NK-92 treated with Interleukin-12 subunit alpha and Interleukin-12 subunit beta, amount 100 ng/mL, for 24 hours (cell line): ENCODE measurements at places on chromosomes 7 and 10.

- DNase-seq = no peak
Measured at GRCh38 chr10:44368637-44369036, 16.3 kb downstream of the CXCL12 start.

DNA sequence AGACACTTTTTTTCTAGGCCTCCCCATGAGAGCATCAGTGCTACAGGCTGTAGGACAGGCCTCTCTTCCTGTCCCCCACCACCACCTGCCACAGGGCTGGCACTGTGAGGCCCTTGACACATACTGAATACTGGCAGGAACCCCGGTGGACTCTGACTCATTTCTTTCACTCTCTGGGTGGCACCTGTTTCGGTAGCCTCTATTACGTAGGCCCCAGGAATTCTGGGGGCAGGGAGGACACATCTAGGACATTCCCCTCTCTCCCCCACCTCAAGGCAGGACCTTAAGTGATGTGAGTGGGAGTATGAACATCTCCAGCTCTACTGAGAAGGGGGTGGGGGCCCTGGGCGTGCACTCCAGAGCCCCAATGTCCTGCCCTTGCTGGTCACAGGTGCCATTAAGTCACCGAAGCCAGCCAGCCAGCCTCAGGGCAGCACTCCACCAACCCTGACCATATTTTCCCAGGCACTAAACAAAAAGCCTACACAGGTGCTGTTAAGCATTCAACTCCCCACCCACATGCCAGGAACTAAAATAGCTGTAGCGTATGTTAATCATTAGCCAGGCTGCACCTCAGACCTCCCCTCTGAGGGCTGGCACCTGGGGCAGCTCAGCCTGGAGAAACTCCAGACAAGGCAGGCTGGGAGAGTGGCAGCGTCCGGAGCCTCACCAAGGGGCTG is 8.9 kb downstream of the ANXA11 start:
- DNase-seq = peak; percentile 66

GRCh38 chr7:28686418-28686800 is 271.7 kb downstream of the TRIL start:
- DNase-seq = no peak

DNA sequence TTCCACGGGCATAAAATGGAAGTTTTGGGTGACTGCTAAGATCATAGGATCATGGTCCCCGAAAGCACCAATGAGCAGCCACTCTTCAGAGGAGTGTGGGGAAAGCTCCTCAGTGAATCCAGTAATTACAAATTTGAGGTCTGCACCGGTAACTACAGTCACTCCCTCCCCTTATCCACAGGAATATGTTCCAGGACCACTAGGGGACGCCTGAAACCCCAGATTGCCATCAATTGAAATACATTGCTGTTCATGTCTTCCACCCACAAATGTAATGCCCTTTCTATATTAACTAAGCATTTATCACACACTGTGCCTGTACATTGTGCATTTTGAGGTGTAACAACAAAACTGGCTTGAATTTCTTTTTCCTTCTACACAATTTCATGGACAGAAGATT is 447.9 kb upstream of the PFKP start:
- DNase-seq = no peak

GRCh38 chr10:6593241-6593671 is 13.2 kb upstream of the PRKCQ start:
- no peak for DNase-seq

DNA sequence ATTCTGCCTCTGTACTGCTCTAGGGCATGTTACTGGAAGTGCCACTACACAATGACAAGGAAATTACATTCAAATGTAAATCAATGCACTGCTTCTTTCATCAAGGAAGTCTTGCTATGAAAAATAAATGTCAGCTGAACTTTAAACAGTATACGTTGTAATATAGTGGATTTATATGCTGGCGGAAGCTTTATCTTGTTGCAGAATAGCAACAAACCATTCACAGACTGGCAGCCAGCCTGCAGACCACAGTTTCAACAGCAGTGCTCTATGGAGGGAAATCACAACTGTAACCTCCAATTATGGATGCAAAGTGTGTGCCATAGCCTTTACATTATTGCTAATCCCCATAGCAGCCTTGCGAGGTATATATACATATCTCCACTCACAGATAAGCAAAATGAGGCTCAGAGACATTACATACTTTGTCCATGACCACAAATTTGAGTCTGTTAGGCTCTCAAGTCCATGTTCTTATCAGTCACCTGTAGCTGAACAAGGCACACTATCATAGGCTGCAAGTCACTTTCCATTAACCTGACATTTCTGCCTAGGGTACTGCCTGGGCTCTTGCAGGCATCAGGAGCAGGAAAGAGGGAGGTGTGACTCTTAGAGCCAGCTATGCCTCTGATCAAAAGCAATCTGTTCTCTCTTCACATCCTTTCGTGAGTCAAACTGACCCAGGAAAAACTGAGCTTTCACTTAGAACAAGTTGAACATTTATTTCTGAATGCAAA is 22.6 kb downstream of the COL28A1 start:
- no peak for DNase-seq

GRCh38 chr7:140287988-140288387 is 110.3 kb downstream of the SLC37A3 start:
- no peak for DNase-seq

- no peak for DNase-seq
Measured at GRCh38 chr10:11403116-11403515, 208.3 kb downstream of the USP6NL start.

DNA sequence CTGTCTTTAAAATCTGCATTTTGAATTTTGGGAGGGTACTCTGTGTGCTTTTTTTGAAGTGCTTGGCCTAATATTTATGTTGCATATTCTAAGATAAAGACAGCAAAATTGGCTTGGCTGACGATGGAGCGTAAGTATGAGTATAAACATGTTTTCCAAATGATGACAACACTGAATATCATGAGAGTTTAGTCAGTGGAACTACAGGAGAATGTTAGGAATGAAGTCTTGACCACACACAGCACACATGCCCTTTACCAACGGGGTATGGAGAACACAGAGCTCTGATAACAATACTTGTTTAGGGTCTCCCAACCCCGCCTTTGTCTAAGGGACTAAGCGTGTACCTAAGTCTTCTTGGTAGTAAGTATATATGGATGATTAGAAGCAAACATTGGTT is 253.9 kb upstream of the FZD8 start:
- no peak for DNase-seq

DNA sequence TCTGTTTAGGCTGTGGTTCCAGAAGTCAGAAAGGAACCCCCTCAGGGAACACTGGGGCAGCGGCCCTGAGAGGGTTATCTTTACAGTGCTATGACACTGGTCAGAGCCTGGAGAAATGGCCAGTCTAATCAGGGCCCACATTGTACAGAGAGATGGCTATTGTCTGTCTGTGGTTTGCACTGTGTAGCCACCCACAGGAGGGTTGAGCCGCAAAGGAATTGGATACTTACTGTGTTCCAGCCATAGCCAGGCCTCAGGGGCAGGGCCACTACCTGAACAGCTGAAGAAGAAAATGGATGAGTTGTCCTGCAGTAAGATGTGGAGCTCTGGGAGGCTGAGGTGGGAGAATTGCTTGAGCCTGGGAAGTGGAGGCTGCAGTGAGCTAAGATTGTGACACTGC is 47.5 kb upstream of the PODXL start:
- no peak for DNase-seq

DNA sequence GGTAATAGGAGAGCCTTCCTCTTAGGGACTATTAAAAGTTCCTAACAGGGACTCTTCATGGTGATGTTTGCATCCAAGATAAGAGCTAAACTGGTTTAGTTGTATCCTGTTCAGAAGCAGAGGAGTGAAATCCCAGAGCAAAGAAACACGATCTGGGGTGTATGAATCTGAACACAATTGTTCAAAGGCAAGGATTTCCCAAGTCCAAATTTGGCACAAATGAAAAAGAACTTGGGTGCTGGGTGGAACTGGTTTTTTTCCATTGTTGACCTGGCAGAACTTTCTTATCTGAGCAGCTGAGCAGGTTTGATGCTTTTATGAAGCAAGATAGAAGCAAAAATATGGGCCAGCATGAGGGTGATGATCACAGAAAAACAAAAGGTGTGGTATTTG is 6.0 kb downstream of the AGFG2 start:
- no peak for DNase-seq

DNA sequence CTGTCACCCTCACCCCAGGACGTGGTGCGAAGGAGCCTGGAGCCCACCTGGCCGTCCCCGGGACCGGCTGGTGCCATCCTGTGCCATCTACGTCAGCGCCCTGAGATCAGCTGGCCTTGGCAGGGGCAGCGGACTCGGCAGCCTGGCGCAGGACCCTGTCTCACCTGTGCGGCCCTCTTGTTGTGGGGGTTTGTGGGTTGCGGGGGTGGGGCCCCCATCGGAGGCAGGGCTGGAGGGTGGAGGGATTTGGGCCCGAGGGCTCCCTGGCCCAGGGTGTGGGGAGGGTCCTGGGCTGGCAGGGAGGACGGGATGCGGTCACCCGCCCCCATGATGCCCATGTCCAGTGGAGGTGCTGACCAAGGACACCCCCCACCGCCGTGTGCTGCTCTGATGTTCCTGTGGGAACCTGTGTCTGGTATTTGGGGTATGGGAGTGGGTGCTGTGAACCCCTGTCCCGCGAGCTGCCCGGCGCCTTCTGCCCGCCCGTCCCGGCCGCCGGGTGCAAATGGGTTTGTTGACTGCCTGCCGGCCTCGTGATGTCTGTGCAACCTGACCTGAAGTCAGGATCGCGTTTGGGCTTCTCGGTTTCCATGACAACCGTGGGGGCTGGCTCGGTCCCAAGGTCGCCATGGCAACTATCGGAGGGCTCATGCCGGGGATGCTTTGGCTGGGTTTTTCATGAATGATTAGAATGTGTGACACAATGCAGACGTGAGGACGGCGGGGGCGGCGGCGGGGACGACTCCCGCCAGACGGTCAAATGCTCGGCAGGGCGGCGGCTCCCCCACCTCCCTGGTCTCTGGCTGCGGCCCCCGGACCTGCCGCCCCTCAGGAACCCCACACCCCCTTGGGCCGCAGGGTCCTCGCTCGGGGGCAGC is 7.3 kb downstream of the MAFK start:
- DNase-seq = no peak

DNA sequence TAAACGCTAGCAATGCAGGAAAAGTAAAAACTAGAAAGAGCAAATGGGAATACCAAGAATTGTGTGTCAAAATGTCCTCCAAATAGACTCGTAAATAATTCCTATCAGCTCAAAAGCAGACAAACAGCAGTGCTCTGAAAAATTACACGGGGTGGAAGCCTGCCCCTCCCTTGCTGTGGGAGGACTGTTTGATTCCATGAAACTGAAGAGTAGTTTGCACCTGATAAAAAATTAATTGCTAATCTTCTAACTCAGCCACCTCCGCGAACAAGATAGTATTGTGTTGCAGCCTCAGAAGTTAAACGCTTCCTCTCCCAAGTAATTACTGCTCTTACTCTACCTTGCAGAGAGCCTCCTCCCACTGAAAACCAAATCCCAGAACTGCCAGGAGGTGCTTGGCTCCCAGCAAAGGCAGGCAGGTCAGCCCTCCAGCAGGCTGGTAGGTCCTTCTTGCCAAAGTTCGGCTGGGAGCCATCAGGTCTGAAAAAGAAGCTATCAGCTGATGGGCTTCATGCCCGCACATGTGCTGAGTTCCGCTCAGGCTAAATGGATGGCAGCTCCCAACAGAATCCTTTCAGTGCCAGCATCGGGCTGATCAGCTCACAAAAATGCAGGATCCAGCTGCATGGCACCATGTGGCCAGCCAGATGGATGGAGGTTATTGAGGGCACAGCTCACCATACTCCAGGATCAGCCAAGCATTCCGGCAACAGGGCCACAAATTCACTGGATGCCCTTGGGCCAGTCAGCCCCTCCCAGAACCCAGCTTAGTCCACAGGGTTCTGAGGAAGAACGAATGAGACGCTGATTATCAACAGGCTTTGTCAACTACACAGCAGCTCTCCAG is 37.1 kb downstream of the MAD1L1 start:
- DNase-seq = no peak

- DNase-seq = no peak
Measured at GRCh38 chr10:31739711-31740110, 188.9 kb downstream of the ARHGAP12 start.

DNA sequence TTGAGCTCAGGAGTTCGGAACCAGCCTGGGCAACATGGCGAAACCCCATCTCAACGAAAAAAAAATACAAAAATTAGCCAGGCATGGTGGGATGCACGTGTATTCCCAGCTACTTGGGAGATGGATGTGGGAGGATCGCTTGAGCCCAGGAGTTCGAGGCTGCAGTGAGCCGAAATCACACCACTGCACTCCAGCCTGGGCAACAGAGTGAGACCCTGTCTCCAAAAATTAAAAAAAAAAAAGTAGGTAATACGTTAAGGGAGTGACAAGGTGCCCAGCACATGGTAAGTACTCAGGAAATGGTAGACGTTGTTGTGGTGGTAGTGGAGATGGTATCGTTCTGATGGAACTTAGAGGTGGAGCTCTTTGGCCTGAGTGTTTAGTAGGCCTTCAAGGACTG is 41.0 kb upstream of the XPNPEP1 start:
- no peak for DNase-seq

- DNase-seq = no peak
Measured at GRCh38 chr7:101690061-101690460, 61.0 kb upstream of the MYL10 start.

DNA sequence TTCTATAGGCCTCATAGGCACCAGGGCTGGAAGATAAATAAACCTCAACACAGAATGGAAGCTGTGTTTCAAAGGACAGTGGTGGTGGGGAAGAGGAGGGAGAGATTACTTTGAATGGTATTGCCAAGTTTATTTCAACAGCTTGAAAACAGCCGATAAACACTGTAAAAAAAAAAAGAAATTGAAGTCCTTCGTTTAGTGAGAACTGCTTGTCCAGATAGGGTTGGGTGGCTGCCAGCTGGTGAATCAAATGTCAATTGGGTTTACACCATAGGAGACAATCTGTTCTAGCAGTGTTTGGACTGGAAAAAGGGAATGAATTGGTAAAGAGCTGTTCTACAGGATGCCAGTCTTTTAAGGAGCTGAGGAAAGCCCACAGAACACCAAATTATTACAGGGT is 254.8 kb downstream of the PHF14 start:
- DNase-seq = no peak
